Right atrium auricular region (tissue), 2 donors: ENCODE measurements at places on chromosomes 1 and 21. TPM values are rescaled to one million over a fixed set of nuclear protein-coding genes. Genes with fewer than 3 reads are reported as not detected.

DNA sequence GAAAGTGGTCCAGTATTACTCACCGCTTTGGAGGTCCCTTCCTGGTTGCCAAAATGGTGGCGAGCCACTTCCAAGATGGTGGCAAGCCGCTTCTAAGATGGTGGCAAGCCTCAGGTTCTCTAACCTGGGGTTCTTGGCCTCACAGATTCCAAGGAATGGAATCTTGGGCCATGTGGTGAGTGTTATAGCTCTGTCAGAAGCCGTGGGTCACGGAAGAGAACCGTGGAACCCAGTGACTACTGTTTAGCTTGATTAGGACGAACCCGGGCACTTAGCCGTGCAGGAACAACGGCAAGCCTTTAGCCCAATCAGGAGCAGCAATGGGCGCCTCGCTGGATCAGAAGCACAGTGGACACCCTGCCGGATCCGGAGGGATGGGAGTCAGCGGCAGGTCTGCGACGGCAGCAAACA is 356.2 kb upstream of the TMPRSS15 start:
- no peak for DNase-seq

GRCh38 chr1:181110013-181110412 is 21.5 kb downstream of the IER5 start:
- no peak for DNase-seq

DNA sequence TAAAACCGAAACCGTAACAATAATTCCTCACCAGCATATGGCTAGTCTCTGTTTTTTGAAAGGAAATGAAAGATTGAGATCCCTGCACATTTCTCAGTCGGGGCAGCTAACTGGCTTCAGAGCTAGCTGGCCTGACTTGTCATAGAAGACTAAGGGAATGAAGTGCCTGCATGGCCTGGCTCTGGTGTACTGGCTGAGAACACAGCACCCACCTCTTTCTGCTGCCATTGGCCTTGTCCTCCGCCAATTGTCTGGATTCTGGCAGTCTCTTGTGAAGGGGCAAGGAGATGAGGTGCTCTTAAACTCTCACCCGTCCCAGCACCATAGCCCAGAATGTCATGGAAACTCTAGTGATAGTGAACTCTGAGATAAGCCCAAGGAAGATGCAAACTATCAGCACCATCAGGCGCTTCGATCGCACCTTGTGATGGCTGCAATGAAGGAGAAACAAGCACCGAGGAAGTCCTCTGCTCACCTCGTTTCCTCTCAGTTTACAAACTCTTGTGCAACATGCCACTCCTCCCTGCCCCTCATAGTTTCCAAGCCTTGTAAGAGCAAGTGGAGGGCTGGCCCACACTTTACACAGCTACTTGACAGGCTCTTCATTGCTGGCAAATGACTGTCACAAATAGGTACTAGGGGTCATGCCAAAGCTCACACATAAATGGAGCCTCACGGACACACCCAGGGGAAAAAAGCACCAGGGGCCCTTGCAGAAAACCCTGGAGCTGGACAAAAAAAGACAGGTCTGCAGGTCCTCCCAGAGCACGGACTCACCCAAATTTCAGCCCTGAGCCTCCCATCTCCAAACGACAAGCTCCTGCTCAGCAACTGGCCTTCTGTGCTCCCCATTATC is 16.4 kb downstream of the INPP5B start:
- DNase-seq: peak; percentile 62

DNA sequence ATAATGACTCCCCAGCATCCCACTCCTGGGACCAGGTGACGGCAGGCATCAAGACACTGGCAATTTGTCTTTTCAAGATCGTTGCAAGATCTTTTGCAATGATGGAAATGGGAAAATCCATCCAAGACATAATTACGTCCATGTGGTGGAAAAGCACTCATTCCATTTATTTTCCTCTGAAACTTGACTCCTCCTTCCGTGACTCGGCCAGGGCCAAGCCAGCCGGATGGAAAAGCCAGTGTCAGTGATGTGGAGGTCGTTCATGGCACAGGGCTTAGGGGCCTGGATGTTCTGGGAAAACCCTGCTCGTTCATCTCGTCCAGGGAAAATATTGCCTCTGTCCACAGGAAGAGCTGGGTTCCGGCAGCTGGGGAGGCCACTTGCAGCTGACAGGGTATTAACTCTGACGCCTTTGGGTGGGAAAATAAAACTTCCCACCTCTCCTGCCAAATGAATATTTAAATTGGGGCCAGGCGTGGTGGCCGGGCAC is 46.2 kb downstream of the C1orf198 start:
- peak; percentile 60 for DNase-seq

GRCh38 chr1:100953960-100954730 is 58.3 kb downstream of the SLC30A7 start:
- DNase-seq: no peak

DNA sequence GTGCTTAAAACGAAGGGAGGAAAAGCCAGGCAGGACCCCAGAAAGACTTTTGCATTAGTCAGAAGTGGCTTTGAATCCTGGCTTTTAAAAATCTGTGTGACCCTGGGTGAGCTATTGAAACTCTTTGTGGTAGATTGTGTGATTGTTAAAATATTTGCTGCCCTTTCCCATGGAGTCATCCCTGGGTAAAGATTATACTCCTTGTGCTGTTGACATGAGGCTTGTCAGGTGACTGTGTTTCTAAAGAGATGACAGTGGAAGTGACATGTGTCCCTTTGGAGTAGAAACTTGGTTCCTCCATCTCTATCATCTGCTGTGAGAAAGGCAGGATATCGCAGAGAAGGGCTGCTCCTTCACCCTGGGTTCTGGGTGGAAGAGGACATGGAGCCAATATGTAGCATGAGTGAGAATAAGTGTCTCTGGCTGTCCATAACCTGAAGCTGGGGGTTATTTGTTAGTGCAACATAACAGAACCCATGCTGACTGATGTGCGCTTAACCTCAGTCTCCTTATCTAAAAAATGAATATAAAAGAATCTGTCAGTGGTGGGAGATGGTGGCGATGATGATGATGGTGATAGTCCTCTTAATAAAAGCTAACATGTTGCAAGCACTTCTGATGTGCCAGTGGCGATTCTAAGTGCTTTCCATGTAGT is 187.6 kb downstream of the RHOU start:
- no peak for DNase-seq

- DNase-seq: no peak
These were observed 11.5 kb upstream of the KCNAB2 start for GRCh38 chr1:6033986-6034749.

- DNase-seq: no peak
These were observed 39.4 kb downstream of the ZP4 start for GRCh38 chr1:237851210-237851845.

AMPD1 gene
- not detected for total RNA-seq

CD2 gene
- 0.26 TPM for total RNA-seq

PPIAL4G gene
- not detected for total RNA-seq

DNAJC28 gene
- 3.0 TPM for total RNA-seq

SDC3 gene
- 15.9 TPM for total RNA-seq

S100A13 gene
- 314 TPM for total RNA-seq

FBXO28 gene
- 17.9 TPM for total RNA-seq
